ENCODE measurements at places on chromosomes 3 and 15. TPM values are rescaled to one million over a fixed set of nuclear protein-coding genes. Genes with fewer than 3 reads are reported as not detected.

ALG1L2 gene
- polyA plus RNA-seq, result 0.56 TPM

SIDT1 gene
- 2.3 TPM for polyA plus RNA-seq

DNA sequence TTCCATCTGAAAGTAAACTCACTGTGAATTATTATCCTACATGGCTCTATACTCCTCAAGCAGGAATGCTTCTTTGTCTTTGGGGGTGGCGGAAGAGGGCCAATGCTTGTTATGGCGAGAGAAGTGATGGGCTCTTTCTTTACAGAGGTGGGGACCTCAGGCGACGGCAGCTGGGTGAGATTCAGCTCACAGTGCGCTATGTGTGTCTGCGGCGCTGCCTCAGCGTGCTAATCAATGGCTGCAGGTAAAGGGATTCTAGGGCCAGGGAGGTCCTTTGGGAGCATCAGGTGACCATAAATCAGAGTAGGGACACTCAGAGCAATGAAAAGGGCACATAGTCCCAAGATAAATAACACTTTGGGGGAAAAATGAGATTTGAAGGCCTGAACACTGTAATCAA is 39.0 kb downstream of the ESYT3 start:
- no peak for DNase-seq

GRCh38 chr3:176055836-176056235 is 1141.4 kb downstream of the TBL1XR1 start:
- no peak for DNase-seq

GRCh38 chr3:56869157-56869889 is 67.6 kb upstream of the ARHGEF3 start:
- DNase-seq, result no peak

DNA sequence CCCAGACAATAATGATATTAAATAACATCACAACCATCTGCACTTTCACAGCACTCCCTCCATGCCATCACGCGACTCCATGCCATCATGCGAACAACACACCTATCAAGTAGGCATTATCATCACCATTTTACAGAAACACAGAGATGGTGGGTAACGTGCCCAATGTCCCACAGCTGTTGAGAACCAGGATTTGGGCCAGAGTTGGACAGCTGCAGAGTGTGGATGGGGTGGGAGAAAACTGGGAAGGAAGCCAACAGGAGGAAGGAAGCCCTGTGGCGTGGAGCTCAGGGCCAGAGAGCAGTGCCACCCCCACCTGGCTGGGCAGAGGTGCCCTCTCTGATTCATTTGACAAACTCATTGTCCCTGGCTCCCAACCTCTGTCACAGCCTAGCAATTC is 29.0 kb downstream of the RBPMS2 start:
- no peak for DNase-seq

DNA sequence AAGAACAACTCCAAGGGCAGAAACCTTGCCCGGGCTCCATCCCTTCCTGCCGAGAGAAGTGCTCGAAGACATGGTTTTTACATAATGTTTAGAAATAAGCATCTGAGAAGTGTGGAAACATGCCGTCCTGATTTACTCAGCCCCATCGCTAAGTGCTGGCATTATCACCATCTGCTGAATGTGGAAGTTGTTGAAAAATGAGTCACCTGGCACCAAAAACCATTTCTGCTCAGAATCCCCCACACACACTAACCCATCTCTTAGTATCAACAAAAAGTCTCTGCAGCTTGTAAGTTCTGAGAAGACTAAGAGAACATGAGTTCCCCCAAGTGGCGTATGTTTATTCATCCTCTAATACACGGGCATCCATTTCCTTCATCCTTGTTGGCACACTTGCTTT is 51.0 kb upstream of the ARL8B start:
- no peak for DNase-seq

GRCh38 chr3:196753201-196753600 is 13.5 kb downstream of the PAK2 start:
- no peak for DNase-seq

ASB14 gene
- 0.97 TPM for polyA plus RNA-seq

- DNase-seq, result no peak
These were observed 27.0 kb downstream of the NEK4 start for GRCh38 chr3:52743721-52744120.

- DNase-seq, result no peak
These were observed 42.8 kb downstream of the PTPN23 start for GRCh38 chr3:47423548-47424145.

DOCK3 gene
- 0.32 TPM for polyA plus RNA-seq

- no peak for DNase-seq
These were observed 8.6 kb downstream of the SLC6A1 start for GRCh38 chr3:11001020-11001657.

ADGRG7 gene
- not detected for polyA plus RNA-seq

SLC9A9 gene
- 12.8 TPM for polyA plus RNA-seq

CLCN2 gene
- polyA plus RNA-seq, result 3.1 TPM

DNA sequence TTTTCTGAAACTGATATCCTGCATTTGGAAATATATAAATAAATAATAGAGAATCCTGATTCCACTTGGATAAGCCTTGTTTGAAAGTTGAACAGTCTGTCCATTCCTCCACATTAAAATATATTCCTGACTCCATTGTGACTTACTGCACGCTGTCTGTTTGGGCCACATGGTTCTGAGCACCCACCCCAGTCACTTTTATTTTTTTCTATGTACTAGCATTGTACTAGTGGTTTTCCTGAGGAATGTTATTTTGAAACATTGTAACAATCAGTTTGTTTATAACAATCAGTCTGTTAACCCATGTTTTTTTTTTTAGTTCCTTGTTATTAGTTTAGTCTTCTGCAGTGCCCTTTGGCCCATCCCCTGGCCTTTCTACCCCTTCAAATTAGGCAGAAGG is 87.4 kb upstream of the CCNL1 start:
- no peak for DNase-seq

DNA sequence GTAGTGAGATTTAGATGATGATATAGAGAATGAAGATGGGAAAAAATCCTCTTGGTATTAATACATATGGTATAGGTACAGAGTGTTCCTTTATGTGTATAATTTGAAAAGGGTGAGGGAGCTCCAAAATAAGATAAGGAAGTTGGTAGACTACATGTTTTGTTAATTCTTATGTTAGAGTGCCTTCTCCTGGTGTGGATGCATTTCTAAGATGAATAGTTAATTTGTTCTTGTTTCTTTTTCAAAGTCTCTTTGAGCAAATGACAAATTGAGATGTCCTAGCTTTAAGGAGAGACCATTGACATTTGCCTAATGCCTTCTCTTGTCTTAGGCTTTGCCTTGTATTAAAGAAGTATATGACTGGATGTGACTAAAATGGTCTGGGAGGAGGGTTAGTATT is 34.1 kb downstream of the AKAP13 start:
- DNase-seq, result no peak

SEMA3F gene
- polyA plus RNA-seq, result 13.5 TPM

- DNase-seq, result no peak
These were observed 280.1 kb downstream of the EPHB1 start for GRCh38 chr3:135075157-135075556.

C3orf85 gene
- polyA plus RNA-seq, result not detected

DNA sequence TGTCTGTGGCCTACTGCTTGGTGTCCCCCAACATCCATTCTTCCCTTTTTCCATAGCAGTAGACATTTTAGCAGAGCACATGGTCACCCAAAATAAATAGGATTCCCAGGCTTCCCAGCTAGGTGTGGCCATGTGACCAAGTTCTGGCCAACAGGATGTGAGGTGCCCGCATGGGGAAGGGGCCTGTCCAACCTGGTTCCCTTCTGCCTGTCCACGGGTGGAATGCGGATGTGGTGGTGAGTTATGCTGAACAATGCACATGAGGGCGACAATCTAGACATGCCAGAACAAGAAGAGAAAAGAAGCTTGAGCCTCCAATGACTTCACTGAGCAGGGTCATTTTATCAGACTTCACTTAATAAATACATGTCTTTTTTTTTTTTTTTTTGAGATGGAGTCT is 77.6 kb upstream of the DLG1 start:
- no peak for DNase-seq

SST gene
- not detected for polyA plus RNA-seq

GRCh38 chr3:66406163-66406562 is 94.7 kb downstream of the LRIG1 start:
- DNase-seq, result peak; percentile 51

GRCh38 chr15:54810031-54810430 is 386.7 kb downstream of the RSL24D1 start:
- no peak for DNase-seq

GRCh38 chr3:131075632-131076328 is 49.1 kb downstream of the NEK11 start:
- DNase-seq, result no peak

KCNAB1 gene
- 7.1 TPM for polyA plus RNA-seq

- DNase-seq, result no peak
These were observed 37.1 kb upstream of the SLC4A7 start for GRCh38 chr3:27521179-27521871.

CILP gene
- polyA plus RNA-seq, result 27.6 TPM

C3orf70 gene
- polyA plus RNA-seq, result 7.3 TPM

DNA sequence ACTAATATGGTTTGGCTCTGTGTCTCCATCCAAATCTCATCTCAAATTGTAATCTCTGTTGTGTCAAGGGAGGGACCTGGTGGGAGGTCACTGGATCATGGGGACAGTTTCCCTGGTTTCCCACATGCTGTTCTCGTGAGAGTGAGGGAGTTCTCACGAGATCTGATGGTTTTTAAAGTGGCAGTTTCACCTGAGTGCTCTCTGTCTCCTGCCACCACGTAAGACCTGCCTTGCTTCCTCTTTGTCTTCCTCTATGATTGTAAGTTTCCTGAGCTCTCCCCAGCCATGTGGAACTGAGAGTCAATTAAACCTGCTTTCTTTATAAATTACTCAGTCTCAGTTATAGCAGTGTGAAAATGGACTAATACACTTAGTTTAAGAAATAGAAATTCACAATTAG is 228.9 kb downstream of the CD47 start:
- DNase-seq, result no peak

GRCh38 chr3:123292321-123293310 is 90.9 kb downstream of the SEC22A start:
- no peak for DNase-seq

GRCh38 chr3:197189623-197190022 is 108.8 kb downstream of the DLG1 start:
- DNase-seq, result no peak

- no peak for DNase-seq
These were observed 78.4 kb upstream of the RAD18 start for GRCh38 chr3:9041626-9042025.

DNA sequence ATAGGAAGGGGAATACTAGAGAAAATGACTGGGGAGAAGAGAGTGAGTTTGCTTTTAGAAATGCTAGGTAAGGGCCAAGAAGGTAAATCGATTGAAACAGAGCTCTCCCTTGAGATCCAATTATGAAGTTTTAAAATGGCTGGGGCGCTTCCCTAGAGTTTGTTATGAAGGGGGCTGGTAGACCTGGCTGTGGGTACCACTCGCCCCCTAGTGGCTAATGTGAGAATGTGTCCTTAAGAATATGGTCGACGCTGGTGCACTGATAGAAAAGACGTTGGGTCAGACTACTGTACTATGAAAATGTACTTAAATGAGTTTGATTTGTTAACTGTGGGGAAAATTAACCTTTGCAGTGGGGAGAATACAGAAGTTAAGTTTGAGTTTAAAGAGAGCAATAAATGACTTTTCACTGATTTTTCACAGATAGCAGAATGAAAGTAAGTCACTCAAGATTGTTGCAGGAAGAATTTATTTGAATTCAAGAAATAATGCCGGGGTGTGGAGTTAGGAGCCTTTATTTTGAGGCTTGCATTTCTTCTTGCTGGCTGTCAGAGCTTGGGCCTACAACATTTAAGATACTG is 9.2 kb downstream of the TMPRSS7 start:
- peak; percentile 70 for DNase-seq

GRCh38 chr3:111998636-111999483 is at the start of gene TAGLN3:
Gene TAGLN3, plus strand, starts transcription at chr3:111998922. Its CDS starts 501 bp downstream, at chr3:111999423.
- peak; percentile 59 for DNase-seq

- no peak for DNase-seq
These were observed 228.8 kb upstream of the LYSMD4 start for GRCh38 chr15:99962006-99962561.

- no peak for DNase-seq
These were observed 80.8 kb downstream of the RARB start for GRCh38 chr3:25508901-25509300.

GRCh38 chr3:73378207-73378606 is 246.5 kb downstream of the PDZRN3 start:
- DNase-seq, result no peak

DNA sequence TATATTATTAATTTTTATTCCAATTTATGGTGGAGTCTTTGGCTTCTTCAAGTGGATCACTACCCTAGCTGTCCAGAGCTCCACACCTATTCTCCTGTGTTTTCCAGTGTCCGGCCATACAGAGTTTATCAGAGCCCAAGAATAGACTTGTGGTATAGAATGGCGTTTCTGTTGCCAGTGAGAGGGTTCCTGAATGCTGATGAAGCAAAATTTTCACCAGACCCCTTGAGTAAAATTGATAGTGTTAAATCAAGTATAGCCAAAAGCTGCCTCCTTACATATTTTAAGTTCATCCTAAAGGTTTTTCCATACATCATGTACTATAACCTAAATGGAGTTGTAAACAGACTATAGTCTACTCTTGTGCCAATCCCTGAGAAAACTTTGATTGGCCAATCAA is 171.5 kb upstream of the CHL1 start:
- DNase-seq, result no peak

GRCh38 chr3:88195951-88196434 is 46.2 kb downstream of the C3orf38 start:
- DNase-seq, result no peak

ARGFX gene
- polyA plus RNA-seq, result not detected

- peak; percentile 55 for DNase-seq
These were observed 271.4 kb upstream of the RARB start for GRCh38 chr3:25156626-25157025.

IMPG2 gene
- 0.30 TPM for polyA plus RNA-seq

GRCh38 chr15:64651601-64652191 is 123.7 kb downstream of the RBPMS2 start:
- DNase-seq, result no peak

GRCh38 chr3:129936757-129937156 is 37.8 kb upstream of the TRH start:
- peak; percentile 58 for DNase-seq

AADACL2 gene
- polyA plus RNA-seq, result not detected

- DNase-seq, result peak; percentile 77
These were observed 18.8 kb upstream of the CHD2 start for GRCh38 chr15:92881211-92881754.

MORC1 gene
- 0.08 TPM for polyA plus RNA-seq

- DNase-seq, result no peak
These were observed 271.5 kb downstream of the SATB1 start for GRCh38 chr3:18153571-18154173.

OSBPL10 gene
- polyA plus RNA-seq, result 9.1 TPM

GRCh38 chr15:90249203-90249863 is at the start of gene TTLL13:
Gene TTLL13, plus strand, starts transcription at chr15:90249556. Its CDS starts 1,075 bp downstream, at chr15:90250631.
- DNase-seq, result peak; percentile 79

KNL1 gene
- polyA plus RNA-seq, result 13.6 TPM

Measured in muscle of back (tissue), 13 donors.